ENCODE measurements at places on chromosomes 1 and 21.

DNA sequence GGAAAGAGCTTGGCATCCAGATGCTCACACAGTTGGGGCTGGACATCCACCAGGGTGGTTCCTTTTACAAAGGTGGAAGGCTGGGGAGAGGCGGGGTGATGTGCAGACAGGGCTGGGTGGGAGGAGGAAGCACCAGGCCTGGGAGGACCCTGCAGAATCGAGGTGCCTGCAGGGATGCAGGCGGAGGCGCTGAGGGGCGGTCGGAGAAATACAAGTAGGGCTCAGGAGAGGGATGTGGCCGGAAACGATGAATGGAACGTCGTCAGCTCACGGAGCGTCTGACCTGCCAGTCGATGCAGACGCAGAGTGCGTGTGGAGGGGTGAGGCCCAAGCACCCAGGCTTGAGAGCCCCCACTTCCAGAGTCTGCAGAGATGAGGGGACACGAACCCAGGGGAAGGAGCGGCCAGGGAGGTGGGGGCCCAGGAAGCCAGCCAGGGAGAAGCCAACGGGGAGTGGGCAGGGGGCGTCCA is 63.4 kb downstream of the TRIM11 start:
- DNase-seq = no peak

- no peak for DNase-seq
Observed at GRCh38 chr1:89812992-89813391, 7.8 kb upstream of the LRRC8D start.

DNA sequence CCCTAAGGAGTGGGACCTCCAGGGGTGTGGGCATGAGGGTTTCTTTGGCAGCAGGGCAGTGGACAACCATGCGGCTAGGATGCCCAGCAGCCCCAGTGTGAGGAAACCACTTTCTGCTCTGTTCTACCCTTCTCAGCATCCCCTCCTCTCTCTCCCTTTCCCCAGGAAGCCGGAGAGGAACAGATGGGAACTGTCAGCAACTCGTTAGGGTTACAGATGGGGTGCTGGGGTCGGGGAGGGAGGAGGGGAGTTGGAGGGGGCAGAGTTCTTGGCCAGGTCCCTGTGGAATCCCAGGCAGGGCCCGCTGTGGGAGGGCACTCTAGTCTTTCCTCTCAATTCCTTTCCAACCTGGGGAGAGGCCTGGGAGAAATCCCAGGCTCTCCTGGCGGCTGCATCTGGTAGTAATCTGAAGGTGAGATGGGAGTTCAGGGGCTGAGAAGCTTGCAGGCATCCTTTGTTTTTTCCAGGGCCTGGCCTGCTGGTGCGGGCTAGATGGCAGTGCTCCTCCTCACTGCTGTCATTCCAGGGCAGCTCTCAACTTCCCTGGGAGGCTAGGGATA is 93.9 kb upstream of the CSF3R start:
- no peak for DNase-seq

DNA sequence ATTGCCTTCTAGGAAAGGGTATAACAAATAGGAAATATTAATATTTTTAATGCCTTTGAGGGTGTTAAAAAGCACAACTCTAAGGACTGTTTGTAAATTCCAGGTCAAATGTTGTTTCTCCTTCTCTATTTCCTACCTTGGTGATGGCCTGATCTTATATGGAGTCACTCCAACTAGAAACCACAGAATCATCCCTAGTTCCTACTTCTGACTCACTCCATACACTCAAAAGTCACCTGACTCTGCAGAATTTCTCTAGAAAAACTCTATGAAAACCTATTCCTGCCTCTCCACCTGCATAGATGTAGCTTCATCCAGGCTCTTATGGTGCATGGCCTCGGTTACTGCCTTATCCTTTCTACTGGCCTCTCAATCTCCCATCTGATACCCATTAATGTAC is 14.5 kb downstream of the RGS4 start:
- DNase-seq = no peak

DNA sequence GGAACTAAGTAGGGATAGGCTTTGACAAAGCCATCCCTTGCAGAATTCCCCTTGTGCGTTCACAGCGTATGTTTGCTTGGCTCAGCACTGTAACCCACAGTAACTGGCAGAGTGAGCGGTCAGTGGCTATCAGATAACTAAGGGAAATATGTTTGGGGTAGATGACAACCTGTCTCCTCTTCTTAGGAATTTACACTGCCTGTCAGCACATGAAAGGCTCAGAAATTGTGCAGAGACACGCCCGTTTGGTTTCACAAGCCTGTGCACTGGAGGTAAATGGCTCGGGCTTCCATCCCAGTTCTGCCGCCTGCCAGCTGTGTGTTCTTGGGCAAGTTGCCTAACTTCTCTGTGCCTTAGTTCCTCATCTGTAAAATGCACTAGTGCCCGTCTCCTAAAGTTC is 101.2 kb downstream of the PRDM2 start:
- no peak for DNase-seq

DNA sequence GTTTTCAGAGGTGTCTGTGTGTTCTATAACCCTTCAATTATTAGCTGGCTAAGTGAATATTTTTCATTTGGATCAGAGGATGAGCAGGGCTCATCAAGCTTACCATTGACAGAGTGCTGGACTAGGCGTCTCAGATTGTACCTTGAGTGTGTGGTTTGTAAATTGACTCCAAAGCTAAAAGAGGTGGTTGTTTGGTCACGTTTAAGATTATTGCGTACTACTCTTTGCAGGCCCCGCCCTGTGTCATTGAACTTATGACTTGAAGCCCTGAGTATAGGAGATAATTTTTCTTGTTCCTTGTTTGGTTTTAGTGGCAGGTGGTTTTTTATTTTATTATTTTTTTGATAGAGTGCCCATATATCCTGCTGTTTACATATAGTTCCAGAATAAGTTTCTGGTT is 17.7 kb downstream of the MRPS6 start:
- no peak for DNase-seq

GRCh38 chr1:52706941-52707926 is 9.1 kb upstream of the COA7 start:
- DNase-seq = no peak

DNA sequence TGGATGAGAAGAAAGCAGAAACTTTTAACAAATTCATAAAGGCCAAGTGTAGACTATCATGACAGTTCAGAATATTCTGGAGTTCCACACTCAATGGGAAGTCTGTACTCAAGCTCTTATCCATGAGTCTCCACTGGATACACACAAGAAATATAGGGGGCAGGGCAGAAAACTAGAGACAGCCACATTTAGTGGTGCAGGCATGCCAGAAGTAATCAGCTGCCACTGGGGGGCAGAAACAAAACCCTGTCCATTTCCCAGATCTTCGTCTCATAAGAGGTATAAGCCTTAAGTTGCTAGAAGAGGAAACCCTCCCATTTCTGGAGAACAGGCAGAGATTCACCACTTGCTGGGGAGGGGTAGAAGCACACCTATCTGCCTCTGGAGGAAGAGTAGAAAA is 166.8 kb upstream of the GALNT2 start:
- no peak for DNase-seq

DNA sequence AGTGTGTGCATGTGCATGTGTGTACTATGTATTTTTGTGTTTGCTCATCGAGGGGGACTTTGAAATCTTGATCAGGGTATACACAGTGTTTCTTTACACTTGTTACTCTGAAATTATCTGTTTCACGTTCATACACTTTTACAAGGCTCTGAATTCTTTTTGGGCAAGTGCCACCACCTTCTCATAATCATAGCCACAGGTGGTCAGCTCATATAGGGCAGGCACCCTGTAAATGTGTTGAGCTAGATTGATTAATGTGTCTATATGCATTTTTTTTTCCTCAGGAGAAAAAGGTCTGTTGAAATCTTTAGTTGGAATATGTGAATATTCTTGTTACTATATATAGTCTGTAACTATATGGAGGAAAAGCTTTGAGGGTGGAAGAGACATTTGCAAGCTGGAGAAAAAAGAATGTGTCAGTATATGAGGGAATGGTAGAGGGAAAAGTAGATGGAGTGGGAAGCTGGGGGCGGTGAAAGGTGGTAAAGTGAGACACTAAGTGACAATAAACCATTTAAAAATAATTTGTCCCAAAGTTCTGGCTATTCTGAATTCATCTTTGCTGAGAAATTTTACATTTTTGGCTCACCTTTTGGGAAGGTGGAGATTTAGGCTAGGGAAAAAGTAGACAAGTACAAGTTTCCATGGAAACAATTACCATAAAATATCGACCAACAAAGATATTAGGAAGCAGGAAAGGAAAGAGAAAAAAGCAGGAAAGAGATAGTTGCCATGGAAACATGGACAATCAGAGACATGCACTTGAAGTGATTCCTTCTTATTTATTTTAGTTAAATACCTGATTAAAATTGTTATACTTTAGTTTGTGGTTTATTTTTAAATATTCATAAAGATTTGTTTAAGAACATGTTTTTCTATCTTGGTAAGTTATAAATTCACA is 277.5 kb downstream of the PDE4B start:
- DNase-seq = no peak

DNA sequence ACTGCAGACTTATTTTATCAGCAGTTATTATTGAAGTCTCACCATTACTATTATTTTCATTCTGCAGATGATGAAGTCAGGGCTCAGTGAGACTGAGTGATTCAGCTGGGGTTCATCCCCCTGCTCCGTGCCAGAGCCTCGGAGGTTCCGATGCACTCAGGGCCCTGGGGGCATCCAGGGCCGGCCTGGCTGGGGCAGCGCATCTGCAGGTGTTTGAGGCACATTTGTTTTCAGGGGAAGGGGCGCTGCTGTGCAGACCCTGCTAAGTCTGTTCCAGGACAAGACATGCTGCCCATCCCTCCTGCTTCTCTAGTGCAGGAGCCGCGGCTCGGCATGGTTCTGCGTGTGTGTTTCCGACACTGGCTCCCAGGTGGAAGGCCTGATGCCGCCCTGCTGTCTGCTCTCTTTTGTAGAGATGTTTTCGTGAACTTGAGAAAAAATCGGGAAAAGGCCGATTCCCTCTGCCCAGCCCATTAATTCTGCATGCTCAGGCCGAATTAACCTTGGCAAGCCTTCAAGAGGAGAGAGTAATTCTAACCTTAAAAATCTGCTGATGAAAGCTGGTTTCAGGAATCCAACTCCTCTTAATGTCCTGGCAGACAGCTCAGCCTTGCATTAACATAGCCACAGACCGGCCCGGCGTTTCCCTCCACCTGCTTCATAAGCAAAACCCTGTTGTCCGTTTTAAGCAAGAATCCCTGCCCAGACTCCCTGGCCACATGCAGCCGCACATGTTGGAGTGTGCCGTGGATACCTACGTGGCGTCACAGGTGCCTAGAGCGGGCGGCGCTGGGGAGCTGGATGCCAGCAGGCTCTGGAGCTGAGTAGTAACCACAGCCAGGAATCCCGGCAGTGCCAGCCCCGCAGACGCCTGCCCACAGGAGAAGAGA is 316.0 kb upstream of the VAMP3 start:
- DNase-seq = no peak

DNA sequence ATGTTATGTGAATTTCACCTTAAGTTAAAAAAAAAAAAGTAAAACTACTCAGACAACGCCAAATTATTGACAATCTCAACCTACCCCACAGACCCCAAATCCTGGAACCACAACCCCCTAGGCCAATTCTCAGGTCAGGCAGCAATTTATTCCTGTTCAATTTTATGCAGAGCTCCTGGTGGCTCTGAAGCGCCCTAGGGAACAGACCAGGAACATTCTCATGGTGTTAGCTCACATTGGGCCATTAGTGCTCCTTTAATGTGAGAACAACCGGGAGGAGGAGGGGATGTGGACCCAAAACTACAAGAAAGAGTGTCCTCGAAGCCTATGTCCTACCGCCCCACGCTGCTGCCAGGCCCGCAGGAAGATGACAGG is 403 bp upstream of the PSEN2 start:
- no peak for DNase-seq

- no peak for DNase-seq
Observed at GRCh38 chr21:35015435-35016024, 33.6 kb downstream of the RUNX1 start.

- no peak for DNase-seq
Observed at GRCh38 chr1:11345971-11346715, 73.1 kb downstream of the UBIAD1 start.

DNA sequence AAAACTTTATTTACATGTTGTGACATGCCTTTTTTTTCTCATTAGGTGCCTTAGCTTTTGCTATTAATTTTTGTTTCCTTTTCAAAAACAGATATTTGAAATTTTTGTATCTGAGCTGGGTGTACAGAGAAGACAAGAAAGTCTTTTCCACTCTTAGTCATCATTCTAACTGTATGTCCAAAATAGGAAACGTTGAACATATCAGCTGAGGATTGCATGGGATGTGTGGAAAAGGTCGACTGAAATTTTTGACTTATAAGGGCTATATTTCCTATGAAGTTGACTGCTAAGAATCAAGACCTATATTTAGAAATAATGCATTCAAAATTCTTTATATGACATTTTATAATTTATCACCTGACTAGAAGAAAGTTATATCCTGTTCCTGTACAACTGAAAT is 270.0 kb upstream of the ZRANB2 start:
- DNase-seq = no peak

DNA sequence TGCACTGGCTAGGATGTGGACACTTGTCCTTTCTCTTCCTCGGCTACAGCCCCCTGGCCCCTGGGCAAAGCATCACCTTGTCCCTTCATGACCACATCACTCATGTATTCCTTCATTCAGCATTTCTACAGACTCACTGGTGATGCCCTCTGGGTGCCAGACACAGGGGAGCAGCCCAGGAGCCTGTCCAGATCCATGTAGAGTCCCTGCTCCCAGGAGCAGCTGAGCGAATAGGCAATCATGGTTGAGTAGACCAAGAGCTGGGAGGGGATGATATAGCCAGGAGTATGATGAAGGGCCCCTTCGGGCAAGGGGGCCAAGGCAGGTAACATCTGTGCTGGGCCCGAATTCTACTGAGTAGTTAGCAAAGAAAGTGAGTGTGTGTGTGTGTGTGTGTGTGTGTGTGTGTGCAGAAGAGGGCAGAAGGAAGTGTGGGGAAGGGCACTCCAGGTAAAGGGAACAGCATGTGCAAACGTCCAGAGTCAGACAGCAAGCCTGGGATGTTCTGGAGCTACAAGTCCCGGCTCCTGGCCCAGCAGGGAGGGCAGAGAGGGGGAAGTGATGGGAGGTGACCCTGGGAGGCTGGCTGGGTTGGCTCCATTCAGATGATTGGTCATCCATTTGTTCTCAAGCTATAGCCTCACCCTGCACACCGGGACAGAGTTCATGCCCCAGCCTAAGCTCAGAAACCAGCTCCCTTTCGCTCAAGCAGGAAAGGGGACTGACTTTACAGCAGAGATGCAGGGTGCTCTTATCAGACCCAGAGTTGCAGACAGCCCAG is 21.0 kb upstream of the PIK3CD start:
- DNase-seq = no peak

DNA sequence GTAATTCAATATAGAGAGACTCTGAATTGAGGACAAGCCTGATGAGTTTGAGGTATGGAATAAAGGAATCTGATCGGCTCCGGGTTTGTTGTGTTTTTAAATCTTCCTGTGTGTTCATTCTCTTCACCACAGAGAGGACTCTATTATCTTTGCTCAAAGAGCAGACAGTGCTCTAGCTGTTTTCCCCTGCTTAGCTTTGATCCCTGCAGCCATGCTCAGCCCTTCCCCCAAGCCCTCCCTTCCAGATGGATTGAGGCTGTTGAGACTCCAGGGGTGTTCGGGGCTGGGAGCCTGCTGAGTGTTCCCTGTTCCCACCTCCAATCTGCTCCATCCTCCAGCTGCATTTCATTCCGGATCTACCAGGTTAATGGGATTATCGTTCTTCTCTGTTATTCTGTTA is 74.2 kb upstream of the CXADR start:
- no peak for DNase-seq

Measured in GM12878 (cell line).